ENCODE measurements at places on chromosomes 7 and 10.

DNA sequence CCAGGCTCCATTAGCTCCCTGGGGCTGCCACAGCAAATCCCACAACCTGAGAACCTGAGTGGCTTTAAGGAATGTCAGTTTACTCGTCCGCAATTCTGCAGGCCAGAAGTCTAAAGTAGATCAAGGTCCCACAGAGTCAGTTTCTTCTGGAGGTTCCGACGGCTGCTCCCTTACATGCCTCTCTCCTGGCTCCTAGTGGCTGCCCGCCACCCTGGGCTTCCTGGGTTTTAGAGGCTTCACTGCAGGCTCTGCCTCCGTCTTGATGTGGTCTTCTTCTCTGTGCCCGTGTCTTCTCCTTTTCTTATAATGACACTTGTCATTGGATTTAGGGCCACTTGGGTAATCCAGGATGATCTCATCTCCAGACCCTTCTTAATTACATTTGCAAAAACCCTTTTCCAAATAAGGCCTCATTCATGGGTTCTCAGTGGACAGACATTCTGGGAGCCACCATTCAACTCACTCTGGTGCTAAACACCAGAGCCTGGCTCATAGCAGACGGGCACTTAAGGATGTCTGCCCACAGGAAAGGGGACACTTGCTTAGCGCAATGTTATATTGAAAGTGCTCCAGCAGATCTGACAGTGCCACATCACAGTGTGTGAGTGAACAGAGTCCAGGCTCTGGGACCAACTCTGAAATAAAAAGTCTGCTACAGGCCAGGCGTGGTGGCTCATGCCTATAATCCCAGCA, 77.6 kb downstream of the VWC2 start:
- no peak for DNase-seq

GRCh38 chr10:59880019-59880717, 26.2 kb downstream of the CCDC6 start:
- DNase-seq, result no peak

DNA sequence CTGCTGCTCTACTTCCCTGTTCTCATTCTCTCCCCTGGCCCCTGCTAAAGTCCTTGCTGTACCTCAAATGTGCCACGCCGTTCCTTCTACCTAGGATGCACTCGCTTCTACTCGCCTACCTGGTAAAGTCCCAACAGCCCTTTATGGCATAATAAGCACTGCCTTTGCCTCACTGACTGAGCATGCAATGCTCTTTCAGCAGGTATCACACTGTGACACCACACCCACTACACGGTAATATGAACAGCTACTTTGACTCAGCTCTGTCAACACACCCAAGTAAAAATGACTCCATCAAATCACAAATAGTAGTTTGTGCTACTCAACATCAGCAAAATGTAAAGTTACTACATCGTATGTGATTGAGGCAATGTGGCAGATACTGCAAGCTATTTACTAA, 37.6 kb downstream of the FAM204A start:
- no peak for DNase-seq

- DNase-seq, result no peak
Observed at GRCh38 chr7:51242881-51243518, 73.6 kb downstream of the COBL start.

DNA sequence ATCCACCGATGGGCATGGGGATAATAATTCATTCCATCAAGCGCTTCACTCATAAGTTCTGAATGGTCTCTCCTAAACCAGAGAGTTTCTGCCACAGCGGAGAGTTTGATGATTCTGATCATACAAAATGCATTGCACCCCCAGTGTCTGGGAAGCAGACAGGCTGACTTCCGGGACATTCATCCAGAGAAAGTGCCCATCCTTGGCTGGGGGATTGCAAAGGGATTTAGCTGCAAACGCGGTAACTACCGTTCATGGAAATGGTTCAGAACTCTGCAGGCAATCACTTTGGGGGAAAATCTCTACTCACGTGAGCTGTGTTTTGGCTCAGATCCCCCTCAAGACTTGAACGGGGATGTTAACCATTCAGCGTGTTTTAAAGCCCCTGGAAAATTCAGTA, 33.4 kb upstream of the CALN1 start:
- no peak for DNase-seq

DNA sequence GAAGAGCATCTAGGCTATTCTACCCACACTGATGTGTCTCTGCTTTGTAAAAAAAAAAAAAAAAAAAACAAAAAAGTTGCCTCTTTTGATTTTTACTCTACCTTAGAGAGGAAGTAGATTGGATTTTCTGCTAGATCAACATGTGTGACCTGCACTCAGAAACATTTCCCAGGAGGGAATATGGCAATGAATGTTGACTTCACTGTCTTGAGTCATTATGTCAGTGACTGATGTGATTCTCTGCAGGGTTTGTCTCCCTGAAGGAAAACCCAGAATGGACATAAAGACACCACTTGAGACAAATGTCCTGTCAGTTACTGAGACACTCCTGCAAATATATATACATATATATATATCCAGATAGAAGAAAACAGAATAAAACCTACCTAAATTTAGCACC, 370.3 kb downstream of the BMPER start:
- DNase-seq, result no peak

DNA sequence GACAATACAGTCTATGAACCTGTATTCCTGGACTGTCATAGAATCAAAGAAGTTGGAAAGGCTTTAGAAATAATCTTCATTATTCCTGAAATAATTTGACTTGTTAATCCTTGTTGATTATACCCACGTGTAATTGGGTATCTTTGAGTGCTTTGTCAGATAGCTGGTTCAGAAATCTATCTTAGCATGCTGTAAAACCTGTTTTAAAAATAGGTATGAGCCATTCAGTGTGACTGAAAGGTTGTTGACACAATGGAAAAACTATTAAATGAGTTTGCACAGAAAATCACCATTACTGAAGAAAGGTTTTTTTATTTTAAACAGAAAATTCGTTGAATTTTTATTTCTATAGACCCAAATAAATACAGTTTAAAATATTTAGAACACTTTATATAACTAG, 38.7 kb downstream of the PHTF2 start:
- DNase-seq, result no peak

DNA sequence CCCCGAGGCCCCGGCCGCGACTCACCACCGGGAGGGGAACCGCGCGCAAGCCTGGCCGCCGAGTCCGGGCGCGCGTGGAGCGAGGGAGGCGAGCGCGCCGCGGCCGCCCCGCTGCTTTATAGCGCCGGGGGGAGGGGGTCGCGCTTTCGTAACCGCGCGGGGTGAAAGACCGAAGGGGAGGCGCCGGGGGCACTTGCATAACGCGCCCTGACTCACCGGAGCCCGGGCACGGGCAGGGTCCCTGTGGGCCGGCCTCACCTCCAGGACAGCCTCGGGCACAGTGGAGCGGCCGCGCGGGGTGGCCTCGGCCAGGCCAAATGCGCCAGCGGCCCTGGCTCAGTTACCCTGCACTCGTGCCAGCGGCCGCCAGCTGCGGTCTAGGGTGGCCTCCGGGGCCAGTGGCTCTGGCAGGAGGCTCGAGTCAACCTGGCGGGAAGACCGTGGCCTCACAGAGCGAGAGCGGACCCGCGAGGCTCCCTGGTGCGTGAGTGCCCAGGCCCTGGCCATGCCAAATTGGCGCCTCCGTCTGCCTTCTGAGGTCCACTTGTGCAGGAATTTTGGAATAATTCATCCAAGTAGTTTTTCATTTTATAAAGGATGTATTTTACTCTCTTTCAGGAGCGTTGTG, at the start of gene RBP4:
RBP4 (minus strand) TSS at position 90 of the 628 bp plus-strand sequence. CDS start 207 bp downstream, outside the sequence.
- no peak for DNase-seq

DNA sequence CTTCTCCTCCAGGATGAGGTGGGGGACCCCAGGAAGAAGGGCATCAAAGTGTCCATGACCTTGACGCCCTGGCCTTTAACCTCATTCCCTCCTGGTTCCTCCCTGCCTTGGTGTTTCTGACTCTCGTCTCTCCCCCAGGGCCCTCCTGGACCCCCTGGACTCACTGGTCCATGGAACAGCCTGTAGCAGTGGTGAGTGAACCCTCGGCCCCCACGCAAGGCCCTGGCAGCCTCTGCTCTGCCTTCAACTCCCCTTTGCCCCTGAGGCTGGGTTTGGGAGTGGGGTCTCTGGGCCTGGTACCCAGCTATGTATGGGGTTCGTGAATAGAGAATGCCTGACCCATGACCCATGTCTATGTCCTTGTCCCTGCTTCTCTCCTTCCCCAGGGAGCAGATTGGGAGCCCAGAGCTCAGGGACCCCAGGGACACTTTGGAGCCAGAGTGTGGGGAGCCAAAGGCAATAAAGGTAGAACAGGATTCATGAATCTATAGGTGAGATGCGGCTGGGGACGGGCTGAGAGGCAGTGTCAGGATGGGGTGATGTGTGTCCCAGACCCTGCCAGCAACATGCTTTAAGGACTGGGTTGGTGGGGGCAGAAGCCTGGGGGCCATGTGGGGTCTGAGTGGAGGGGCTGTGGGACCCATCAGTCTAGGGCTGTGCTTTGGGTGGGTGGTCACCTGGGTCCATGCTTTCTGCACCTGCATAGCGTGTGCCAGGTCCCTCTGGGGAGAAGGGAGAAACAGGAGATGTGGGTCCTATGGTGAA, 18.4 kb upstream of the VOPP1 start:
- DNase-seq, result no peak

All from C1 segment of cervical spinal cord (tissue), 14 donors.